ENCODE measurements at places on chromosomes 7 and 10.
A peak's percentile ranks its signal among the peaks of the same experiment; 100 is the strongest.

DNA sequence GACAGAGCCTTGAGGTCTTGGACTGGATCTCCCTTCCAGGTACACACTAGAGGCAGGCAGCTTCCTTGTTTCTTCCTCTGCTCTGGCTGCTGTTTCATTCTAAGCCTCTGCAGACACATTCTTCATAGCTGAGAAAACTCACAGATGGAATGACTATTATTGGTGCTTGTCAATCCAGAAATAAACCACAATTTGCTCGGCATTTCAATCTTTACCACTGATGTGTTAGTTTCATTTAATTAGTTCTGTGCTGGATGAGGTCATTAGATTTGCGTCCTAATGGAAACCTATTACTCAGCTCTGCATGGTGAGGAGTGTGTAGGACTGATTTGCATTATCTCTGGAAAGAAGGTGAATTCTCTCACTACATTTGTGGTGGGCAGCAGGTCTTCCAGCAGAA is 392.5 kb downstream of the NRG3 start:
- DNase-seq: no peak

GRCh38 chr7:139181404-139181803 is 49.6 kb upstream of the UBN2 start:
- no peak for DNase-seq

DNA sequence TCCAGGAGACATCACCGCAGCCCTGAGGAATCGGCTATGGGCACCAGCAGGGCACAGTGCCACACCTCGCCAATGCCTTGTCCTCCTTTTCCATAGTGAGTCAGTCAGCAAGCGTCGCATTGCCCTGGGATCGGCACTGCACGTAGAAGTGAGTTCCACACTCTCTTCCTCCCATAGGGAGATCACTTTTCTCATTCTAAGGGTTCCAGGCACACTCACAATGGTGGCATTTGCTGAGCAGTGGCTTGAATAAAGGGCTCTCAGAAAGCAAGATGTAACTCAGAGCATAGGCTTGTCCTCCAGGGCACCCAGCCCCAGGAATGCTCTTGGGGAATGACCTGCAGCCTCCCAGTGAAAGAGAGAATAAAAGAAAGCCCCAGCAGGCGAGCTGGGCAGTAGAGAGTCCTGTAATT is 1.1 kb upstream of the VIM start:
- no peak for DNase-seq

GRCh38 chr7:42902331-42902730 is 9.5 kb downstream of the C7orf25 start:
- no peak for DNase-seq

DNA sequence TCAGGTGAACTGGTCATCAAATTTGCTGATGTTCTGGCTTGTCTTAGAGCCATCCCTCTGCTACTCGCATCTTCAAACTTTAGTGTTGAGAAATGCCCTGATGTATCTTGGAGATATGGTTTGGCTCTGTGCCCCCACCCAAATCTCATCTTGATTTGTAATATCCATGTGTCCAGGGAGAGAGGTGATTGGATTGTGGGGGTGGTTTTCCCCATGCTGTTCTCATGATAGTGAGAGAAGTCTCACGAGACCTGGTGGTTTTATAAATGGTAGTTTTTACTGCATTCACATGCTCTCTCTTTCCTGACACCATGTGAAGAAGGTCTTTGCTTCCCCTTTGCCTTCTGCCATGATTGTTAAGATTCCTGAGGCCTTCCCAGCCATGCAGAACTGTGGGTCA is 74.0 kb upstream of the AFAP1L2 start:
- no peak for DNase-seq

- no peak for DNase-seq
Observed at GRCh38 chr10:117980216-117980615, 66.5 kb downstream of the RAB11FIP2 start.

DNA sequence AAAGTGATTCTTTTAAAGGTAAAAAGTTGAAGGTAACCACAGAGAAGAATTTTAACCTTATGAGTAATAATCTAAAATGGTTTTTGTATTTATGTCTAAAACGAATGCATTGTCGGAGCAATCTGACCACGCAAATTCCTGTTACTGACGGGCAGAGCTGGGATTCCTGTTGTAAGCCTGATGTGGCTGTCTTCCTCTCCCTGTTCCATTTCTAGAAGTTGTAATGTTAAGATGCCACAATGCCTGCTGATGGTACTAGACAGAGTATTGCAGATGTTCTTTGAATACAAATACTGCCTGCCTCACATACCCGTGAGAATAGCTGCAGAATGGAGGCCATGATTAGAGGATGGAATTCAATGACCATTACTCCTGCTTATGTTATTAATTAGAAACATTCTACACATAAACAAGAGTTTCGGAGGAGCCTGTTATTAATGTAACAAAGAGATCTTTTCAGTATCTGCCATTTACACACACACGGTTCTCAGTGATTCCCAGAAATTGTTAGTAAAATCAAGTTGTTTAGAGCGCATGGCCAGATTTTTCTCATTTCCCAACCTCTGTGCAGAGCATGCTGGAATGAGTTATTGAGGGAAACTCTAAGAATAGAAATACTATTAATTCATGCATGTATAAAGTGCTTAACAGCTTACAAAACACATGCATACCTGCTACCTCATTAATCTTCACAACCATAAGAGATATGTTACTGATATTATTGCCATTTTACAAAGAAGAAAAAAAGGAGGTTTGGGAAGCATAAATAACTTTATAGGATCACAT is 196.8 kb downstream of the PTN start:
- no peak for DNase-seq

GRCh38 chr7:132117636-132118035 is 458.6 kb downstream of the PLXNA4 start:
- no peak for DNase-seq

GRCh38 chr10:132151286-132151950 is 35.3 kb upstream of the DPYSL4 start:
- no peak for DNase-seq

DNA sequence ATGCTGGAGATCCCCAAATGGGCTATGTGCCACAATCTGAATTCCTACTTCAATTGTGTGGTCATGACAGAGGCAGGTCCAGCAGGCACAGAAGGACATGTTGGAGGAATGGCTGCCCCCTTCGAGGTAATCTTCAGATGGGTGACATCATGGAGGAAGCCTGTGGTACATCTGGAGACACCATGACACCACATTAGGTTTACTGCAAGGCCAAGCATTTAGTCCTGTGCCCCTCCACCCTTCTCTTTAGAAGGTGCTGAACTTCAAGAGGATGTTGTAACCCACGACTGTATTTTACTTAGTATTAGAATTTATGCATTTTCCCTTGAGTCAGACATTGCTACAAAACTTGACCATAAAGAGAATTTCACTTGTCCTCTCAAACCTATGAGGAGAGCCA is 75.1 kb upstream of the DDC start:
- no peak for DNase-seq

GRCh38 chr7:98456866-98457265 is 56.0 kb upstream of the BAIAP2L1 start:
- no peak for DNase-seq

GRCh38 chr7:140084972-140085371 is 22.2 kb upstream of the PARP12 start:
- DNase-seq: no peak

DNA sequence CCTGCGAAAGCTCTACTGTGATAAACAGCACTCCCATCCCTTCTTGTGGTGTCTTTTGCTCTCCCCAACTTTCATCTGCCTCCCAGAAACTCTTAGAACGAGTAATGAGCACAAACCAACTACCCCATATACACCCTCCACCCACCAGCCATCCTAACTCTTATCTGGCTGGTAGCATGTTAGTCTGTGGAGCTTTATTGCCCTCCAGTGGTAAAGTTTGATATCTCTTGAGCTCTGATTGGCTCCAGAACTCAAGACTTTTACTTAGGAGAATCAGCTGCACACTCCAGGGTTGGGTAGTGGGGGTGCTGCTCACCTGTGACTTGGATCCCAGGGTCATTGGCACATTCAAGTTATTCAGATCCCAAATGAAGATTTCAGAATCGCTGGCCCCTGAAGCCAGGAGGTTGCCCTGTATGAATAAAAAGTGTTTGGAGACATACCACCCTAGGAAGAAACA is 10.9 kb downstream of the SEC31B start:
- peak; percentile 33 for DNase-seq

GRCh38 chr7:37952240-37952639 is 31.8 kb downstream of the EPDR1 start:
- DNase-seq: no peak

- no peak for DNase-seq
Observed at GRCh38 chr7:138900035-138900828, 81.0 kb downstream of the KIAA1549 start.

DNA sequence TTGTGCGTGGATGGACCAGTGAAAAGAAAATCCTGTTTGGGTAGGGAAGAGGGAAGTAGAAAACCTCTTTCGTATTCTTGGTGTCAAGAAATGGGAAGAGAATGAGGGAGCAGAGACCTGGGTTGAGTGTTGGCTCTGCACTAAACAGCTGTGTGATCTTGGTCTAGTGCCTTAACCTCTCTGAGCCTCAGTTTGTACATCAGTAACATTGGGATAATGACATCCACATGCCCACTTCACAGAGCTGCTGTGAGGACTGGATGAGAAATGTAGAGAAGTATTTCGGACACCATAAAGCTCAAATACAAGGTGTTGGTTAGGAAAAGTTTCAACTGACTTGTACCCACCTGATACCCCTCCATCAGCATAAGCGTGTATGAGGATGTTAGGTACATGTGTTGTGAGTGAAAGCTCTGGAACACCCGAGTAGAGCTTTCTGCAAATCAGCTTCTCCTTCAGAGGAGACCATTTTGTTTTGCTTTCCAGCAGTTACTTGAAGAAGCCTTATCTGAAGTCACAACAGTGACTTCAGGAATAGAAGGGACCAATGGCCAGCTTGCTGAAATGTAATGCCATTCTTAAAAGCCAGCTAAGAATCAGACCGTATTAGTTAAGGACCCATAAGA is 11.2 kb downstream of the TRIM56 start:
- DNase-seq: no peak

- no peak for DNase-seq
Observed at GRCh38 chr7:31068006-31068675, 16.0 kb downstream of the ADCYAP1R1 start.

DNA sequence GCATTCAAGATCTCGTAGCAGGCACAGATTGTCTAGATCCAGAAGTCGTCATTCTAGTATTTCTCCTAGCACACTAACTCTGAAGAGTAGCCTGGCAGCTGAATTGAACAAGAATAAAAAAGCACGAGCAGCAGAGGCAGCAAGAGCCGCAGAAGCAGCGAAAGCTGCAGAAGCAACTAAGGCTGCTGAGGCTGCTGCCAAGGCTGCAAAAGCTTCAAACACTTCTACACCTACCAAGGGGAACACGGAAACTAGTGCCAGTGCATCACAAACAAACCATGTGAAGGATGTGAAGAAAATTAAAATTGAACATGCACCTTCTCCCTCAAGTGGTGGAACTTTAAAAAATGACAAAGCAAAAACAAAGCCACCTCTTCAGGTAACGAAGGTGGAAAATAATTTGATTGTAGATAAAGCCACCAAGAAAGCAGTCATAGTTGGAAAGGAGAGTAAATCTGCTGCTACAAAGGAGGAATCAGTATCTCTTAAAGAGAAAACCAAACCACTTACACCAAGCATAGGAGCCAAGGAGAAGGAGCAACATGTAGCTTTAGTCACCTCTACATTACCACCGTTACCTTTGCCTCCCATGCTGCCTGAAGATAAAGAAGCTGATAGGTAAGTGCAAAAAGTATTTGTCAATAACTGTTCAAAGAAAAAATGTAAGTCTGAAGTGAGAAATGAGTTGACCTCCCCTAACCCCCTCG is 37.7 kb downstream of the CDK13 start:
- no peak for DNase-seq

DNA sequence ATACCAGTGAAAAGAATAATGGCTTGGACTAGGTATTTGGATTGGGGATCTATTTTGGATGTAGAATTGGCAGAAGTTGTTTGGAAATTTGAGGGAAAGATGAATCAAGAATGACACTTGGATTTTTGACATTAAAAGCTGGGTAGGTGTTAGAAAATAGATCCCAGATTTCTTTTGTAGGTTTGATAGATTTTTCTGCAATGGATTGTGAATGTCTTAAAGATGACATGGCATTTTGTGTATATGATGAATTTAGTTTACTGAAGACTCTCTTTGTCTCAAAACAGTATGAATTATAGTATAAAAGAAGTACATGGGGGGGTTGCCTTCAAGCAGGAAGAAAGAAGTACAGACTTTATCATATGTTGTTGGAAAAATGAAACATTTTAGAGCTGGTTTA is 75.8 kb downstream of the MPLKIP start:
- no peak for DNase-seq

DNA sequence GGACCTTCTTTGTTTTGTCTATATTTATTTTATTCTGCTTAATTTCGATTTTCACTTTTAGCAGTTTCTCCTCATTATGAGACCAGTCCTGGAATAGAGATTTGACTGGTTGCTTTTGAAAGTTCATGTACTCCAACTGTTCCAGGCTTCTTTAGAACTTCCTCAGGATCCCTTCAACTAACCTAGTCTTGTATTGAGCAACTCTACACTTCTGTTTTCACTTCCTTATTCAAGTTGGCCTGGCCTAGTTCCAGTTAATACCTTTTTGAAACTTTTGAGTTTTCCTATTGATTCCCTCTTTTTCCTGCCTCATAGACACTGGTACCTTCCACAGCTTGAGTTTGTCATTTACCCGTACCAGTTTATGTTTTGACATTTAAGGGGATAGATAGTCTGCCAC is 421.7 kb downstream of the ATRNL1 start:
- DNase-seq: no peak

DNA sequence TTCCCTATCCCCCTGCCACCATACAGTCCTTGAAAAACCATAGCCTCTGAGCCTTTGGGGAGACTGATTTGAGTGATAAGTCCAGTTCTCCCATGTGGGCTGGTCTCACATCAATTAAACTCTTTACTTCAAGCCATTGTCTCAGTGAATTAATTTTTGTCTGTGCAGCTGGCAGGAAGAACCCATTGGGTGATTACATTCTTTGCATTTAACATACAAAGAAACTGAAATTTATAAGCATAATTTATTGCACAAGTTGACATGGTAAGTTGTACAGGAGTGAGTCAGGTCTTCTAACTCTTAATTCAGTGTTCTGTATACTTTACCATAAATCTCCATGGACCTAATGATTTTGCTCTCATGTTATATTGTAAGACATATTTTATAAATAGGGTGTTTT is 1613.0 kb upstream of the LRRTM3 start:
- DNase-seq: no peak

DNA sequence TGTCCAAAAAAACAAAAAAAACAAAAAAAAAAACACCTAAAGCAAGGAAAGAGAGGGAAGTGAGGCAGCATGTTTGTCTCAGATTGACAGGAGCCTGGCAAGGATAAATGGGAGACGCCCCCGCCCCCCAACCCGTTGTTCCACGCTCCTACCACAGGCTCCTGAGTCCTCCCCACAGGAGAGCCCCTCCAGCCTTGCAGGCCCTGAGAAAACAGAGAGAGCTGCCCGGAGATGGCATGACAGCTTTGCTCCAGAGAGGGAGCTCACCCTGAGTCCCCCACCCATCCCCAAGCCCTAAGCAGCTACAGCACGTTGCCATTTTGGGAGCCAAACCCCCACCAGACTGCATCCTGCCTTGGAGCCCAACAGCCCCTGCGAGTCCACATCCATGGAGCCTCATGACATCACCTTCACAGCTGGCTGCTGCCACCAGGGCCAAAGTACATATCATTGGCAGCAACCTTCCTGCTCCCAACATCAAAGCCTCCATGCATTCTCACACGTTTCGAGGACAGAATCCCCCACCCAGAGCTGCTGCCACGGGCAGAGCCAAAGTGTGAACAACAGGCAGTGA is 1283.3 kb downstream of the TYW1 start:
- DNase-seq: no peak

- DNase-seq: no peak
Observed at GRCh38 chr7:92397542-92397941, 49.7 kb upstream of the GATAD1 start.

GRCh38 chr10:4943821-4944220 is 19.4 kb upstream of the AKR1C1 start:
- no peak for DNase-seq

Measured in NCI-H2171 treated with DMSO at 0.1 percent for 48 hours (cell line).